Amniotic stem cell (primary cell): ENCODE measurements at places on chromosomes 6 and 20.

GRCh38 chr6:71324194-71324785 is 35.7 kb downstream of the OGFRL1 start:
- no peak for DNase-seq

DNA sequence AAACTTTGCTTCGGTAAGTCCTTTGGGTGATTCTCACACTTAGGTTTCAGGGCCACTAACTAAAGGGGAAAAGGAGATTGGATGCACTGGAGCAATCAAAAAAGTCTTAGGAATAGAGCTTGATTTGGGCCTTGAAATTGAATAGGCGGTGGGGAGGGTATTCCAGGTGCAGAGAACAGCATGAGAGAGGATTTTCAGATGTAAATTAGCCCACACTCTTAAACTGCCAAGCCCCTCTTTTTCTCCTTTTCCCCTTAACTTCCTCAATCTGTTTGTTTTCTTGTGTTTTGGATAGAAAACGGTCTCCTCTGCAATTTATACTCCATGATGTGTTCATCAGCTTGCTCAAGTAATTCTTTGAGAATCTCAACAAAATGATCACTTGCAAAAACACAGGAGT is 62.1 kb upstream of the RIPOR2 start:
- DNase-seq = no peak

DNA sequence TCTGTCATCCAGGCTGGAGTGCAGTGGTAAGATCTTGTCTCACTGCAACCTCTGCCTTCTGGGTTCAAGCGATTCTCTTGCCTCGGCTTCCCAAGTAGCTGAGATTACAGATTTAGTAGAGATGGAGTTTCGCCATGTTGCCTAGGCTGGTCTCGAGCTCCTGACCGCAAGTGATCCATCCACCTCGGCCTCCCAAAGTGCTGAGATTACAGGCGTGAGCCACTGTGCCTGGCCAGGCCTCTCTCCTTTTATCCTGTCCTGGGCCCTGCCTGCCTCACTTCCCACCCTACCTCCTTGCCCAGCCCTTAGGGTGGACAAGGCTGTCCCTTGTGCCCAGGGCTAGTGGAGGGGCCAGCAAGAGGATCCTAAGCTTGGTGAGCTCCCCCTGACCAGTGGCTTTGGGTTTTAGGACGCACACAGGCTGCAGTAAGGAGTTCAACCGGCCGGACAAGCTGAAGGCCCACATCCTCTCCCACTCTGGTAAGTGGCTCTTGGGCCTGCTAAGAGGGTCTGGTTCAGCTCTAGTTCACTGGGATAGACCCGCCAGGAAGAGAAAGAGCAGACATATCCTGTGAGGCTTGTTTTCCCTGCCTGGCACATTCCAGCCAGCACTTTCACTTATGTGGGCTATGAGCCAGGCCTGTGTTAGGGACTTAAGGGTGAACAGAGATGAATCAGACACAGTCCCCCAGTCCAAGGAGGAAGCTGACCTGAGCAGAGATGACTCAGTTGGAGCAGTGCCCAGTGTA is 21.9 kb upstream of the CHMP4B start:
- DNase-seq = peak; percentile 76

GRCh38 chr20:3181270-3181669 is 7.9 kb upstream of the LZTS3 start:
- DNase-seq = no peak

DNA sequence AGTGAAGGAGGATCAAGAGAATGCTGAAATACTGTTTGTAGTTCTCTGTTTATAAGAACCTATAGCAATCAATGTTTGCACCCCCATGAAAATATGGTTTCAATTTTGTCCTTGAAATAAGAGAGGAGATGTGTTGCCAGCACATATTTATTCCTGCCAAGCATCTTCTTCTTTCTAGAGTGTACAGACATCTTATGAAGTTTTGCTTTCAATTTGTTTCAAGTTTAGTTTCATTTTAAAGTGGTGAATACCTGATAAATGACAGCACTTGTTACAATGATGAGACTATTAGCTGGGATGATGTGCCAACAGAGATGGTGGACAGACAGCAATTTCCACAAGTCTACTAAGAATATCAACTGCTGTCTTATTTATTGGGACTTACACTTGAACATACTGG is 39.2 kb upstream of the CENPW start:
- DNase-seq = no peak

GRCh38 chr6:10555625-10556309 is 34.6 kb downstream of the GCNT2 start:
- DNase-seq = no peak
